Natural killer cell treated with Interleukin-12 subunit alpha and Interleukin-12 subunit beta and Interleukin-15 and Interleukin-18, amount 100 ng/mL, for 72 hours (primary cell): ENCODE measurements at places on chromosomes 12 and 14.

GRCh38 chr14:102057480-102058114 is 29.2 kb downstream of the HSP90AA1 start:
- H3K4me1 ChIP-seq: peaks cover 18% of the 10 kb centered on the region
- no peak overlapping the region for H3K4me3 ChIP-seq

DNA sequence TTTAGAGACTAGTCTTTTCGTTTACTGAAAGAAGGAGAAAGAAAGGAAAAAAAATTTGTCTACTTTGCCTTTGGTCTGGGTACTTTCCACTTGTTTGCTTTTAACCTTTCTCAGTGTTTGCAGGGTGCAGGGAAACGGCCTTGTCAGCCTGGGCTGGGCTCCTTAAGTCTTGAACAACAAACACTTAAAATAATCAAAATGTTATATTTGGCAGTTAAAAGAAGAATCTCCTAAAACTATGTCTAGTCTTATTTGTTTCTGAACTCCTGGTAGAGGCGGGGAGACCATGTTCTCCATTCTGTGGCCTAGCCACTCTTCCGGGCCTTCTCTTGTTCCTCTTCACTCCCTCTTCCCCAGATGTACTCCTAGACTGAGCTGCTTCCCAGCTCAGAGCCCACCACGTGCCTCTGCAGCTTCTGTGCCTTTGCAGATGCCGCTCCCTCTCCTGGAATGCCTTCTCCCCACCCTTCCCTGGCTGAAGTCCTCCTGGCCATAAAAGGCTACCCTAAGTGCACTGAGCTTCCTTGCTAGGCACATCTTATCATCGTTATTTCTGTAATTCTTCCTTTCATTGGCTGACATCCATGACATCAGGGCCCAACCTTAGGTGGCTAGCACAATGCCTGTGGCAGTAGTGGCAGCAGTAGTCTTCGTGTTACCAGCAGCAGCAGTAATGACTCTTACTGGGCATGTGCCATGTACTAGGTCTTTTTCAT is 432.9 kb downstream of the ZFP36L1 start:
- H3K27ac ChIP-seq: no peak overlapping the region
- no peaks in the 10 kb centered on the region for H3K4me1 ChIP-seq
- no peak overlapping the region for H3K4me3 ChIP-seq
- H3K27me3 ChIP-seq: no peaks in the 10 kb centered on the region
- no peak for DNase-seq

DNA sequence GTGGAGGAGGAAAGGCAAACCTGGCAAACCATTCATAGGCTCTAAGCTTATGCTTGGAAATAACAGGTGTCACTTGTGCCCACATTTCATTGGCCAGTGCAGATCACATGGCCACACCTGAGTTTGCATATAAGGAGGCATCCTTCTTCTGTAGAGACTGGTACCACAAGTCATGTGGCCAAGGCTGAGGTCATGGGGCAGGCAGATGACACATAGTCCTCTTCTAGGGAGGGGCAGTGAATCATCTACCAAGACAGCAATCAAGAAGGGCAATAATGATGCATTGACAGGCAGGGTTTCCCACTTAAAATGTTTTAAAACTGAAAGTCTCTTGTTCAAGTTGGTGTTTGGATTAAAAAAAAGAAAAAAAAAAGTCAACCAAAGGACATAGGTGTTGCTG is 77.3 kb downstream of the DAAM1 start:
- DNase-seq: no peak
- peaks cover 10% of the 10 kb centered on the region for H3K36me3 ChIP-seq
- H3K27ac ChIP-seq: peak overlapping the region; percentile 40
- peaks cover 32% of the 10 kb centered on the region for H3K4me1 ChIP-seq
- no peak overlapping the region for H3K4me3 ChIP-seq

DNA sequence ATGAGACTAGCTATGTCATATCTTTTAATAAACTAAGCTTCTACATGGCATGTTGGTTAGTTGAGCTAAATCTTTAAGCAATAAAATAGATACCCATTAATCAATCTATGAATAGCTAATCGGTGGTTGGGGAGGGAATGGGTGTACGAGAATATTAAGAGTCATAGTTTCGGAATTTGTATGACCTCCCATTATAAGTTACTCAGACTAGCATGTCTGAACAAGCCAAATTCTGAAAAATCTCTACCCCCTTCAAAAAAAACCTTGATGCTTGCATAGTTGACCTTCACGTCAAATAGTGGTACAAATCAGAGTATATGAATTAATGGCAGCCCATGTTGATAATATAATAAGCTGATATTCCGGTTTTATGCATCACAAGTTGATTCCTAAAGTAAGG is 60.0 kb downstream of the PLEKHG7 start:
- no peak for DNase-seq
- no peaks in the 10 kb centered on the region for H3K36me3 ChIP-seq
- H3K27me3 ChIP-seq: peaks cover 2% of the 10 kb centered on the region
- H3K27ac ChIP-seq: no peak overlapping the region

DNA sequence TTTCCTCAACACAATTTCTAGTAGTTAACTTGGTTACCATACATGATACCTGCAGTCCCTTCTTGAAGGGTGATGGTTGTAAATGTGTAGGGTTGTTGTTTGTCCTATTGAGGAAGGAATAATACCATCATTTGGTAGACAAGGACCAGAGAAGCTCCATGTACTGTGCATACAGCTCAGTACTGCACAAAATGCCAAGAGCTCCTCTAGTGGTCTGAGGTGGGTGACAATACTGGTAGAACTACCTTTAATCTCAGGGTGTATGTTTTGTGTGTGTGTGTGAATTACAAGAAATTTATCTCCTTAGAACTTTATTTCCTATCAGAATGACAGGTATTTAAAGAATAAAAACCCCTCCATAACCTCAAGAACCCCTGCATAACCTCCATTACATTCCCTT is 575.3 kb downstream of the TMTC2 start:
- no peaks in the 10 kb centered on the region for H3K27me3 ChIP-seq
- no peaks in the 10 kb centered on the region for H3K36me3 ChIP-seq
- H3K4me1 ChIP-seq: no peaks in the 10 kb centered on the region
- H3K4me3 ChIP-seq: no peak overlapping the region

- H3K36me3 ChIP-seq: peaks cover 9% of the 10 kb centered on the region
- H3K4me3 ChIP-seq: peak overlapping the region; percentile 77
- H3K27ac ChIP-seq: peak overlapping the region; percentile 82
- peaks cover 36% of the 10 kb centered on the region for H3K4me1 ChIP-seq
- H3K27me3 ChIP-seq: no peaks in the 10 kb centered on the region
Measured at GRCh38 chr14:63857466-63858030, 4.7 kb downstream of the SYNE2 start.

GRCh38 chr12:54993181-54993835 is 8.7 kb upstream of the TESPA1 start:
- H3K4me1 ChIP-seq: peaks cover 25% of the 10 kb centered on the region
- no peak overlapping the region for H3K4me3 ChIP-seq
- peaks cover 6% of the 10 kb centered on the region for H3K27me3 ChIP-seq
- peak; percentile 66 for DNase-seq
- no peaks in the 10 kb centered on the region for H3K36me3 ChIP-seq

DNA sequence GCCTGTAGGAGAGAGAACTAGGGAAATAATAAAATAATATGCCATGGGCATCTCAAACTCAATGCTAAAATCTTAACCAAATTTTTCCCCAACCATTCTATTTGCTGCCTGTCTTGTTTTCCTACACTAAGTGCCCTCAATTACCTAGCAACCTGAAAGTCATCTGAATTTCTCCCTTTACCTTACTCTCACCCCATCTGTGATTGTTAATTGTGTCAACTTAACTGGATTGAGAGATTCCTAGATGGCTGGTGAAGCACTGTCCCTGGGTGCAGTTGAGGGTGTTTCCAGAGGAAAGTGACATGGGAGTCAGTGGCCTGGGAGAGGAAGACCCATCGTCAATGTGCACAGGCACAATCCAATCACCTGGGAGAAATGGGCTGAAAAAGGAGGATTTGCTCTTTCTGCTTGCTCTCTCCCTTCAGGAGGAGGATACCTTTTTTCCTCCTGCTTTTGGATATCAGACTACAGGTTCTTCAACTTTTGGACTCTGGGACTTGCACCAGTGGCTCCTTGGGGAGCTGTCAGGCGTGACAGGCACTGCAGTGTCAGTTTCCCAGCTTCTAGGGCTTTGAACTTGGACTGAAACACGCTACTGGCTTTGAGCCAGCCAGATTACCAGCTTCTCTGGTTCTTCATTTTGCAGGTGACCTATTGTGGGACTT is 100.1 kb downstream of the PPP1R12A start:
- peaks cover 39% of the 10 kb centered on the region for H3K4me1 ChIP-seq
- H3K4me3 ChIP-seq: no peak overlapping the region
- no peak for DNase-seq
- peaks cover 16% of the 10 kb centered on the region for H3K36me3 ChIP-seq
- H3K27ac ChIP-seq: no peak overlapping the region

DNA sequence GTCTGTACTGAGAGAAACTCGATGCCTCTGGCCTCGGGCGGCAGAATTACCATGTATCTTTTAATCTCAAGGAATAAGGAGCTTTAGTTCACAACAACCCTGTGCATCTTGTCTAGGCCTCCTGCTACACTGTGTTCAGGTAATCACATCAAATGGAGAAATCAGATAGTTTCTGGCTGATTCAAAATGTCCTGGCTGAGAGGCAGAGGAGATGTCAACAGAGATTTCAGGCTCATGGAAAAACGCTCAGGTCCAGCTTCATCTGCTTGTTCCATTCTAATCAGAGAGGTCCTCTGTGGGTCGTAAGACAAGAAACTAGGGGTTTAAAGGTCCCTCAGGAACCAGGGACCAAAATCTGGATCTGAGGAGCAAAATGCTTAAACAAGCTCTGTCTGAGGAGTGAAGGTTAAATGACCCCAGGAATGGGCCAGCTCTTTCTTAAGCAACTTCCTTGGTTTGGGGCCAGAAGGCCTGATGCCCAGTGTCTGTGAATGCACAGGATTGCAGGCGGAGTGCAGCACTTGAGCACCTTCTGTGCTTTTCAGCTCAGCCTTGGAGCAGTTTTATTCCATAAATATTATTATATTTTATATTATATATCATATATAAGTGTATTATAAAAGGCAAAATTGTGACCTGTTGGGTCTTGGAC is 170.2 kb upstream of the PRICKLE1 start:
- H3K27ac ChIP-seq: no peak overlapping the region
- no peak overlapping the region for H3K4me3 ChIP-seq
- H3K27me3 ChIP-seq: no peaks in the 10 kb centered on the region
